ENCODE measurements at places on chromosomes 2 and 18.
A peak's percentile ranks its signal among the peaks of the same experiment; 100 is the strongest.

GRCh38 chr2:219174801-219175200 is 1.9 kb downstream of the CNPPD1 start:
- no peak for DNase-seq

DNA sequence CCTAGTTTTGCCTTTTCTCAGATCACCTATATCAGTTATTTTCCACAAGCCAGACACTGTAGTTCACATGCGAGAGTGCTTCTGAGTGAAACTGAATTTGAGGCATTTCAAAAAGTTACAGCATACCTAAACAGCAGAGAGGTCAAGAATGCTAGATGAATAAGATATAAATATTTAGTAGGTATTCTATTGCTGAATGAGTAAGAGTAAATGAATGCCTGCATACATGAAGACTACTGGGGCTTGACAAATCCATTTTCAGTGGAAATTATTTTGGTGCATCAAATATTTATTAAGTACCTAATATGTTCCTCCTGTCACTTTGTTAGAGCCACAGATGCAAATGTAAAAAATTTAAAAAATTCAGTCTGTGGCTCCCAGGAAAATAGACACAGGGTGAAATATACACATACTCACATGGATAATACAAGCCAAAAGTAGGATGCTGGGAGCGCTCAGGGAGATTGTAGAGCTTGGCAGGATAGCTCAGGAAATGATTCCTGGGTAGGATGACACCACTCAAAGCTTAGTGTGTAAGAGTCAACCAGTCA is 27.6 kb upstream of the CDC42EP3 start:
- no peak for DNase-seq

GRCh38 chr2:204072443-204073324 is 136.1 kb downstream of the ICOS start:
- DNase-seq = peak; percentile 7

DNA sequence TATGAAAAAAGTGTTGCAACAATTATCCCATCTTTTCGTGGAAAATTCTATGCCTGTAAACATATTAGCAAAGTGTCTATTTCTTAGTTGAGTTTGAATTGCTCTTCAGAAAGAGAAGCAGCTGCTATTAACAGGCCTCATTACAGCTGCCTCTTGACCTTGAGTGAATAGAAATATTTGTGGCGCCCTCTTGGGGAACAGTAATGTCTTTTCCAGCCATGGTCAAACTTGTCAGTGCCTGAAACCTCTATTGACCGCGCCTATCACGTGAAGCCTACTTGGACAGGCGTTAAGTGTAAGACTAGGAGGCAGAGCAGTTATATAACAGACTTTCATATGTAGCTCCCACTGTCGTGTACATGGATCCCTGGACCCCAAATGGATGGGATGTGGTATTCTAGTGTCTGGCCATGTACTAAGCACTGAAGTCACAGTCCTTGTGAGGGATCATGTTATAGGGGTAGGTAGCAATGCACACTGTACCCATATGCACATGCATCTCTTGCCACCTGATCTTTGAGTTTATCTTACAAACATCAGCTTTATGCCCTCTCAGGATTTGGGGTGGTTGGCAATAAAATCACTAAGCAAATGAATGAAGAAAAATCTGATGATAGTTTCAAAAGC is 245.0 kb downstream of the PTGR3 start:
- DNase-seq = no peak

- DNase-seq = no peak
Observed at GRCh38 chr18:80115035-80115434, 6.0 kb downstream of the ADNP2 start.

DNA sequence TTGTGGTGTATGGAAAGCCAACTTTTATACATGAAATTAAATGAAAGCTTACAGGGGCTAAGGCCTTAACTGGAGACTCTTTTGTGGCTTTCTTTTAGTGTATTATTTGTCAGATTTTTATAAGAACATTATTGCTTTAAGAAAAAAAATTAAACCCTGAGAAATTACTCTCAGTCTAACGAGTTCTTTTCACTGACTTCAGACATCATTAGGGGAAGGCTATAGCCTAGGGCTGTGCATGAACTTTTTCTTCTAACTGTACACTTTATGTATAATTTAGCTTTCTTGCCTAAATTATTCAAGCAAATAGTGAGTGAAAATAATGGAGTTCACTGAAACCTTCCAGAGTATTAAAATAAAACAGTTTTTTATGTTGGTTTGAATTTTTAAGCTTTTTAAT is 151.1 kb upstream of the MEIS1 start:
- no peak for DNase-seq

- no peak for DNase-seq
Observed at GRCh38 chr2:2097549-2097948, 233.5 kb downstream of the MYT1L start.

DNA sequence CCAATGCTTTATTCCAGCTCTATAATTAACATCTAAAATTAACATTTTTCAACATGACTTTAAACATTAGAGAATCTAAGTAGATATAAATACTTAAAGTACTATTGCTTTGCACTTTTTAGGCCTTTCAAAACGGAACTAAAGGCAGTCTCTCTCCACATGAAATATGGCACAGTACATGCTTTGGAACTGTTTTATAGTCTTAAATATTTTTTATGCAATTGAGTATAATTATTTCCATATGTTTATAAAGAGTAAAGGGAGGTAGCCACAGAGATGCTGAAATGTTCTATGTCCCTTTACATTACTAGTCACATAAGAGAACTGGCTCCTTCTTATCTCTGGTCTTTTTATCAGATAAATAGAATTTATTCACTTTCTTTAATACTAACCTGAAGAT is 674.0 kb downstream of the PLCL1 start:
- DNase-seq = no peak

GRCh38 chr2:43010438-43011157 is 215.8 kb downstream of the ZFP36L2 start:
- no peak for DNase-seq

GRCh38 chr2:85395912-85396475 is 14.2 kb downstream of the CAPG start:
- DNase-seq = no peak

- no peak for DNase-seq
Observed at GRCh38 chr2:207504513-207505170, 25.1 kb upstream of the CREB1 start.

- DNase-seq = no peak
Observed at GRCh38 chr18:23316988-23317387, 136.1 kb upstream of the RIOK3 start.

DNA sequence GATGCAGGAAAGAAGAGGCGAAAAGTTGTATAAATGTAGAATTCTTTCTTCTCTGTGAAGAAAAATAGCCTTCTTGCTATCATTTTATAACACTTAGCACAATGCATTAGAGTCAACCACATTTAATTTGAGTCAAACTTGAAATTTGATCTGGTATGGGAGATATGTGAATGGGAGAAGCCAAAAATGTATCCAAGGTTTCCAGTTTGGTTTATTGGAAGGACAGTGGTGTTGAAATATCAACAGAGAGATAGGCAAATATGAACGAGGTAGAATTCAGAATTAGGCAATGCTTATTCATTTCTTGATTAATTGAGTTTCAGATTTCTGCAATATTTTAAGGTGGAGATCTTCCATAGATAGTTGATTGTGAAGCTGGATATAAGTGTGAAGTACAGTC is 991.9 kb upstream of the CHAC2 start:
- no peak for DNase-seq

DNA sequence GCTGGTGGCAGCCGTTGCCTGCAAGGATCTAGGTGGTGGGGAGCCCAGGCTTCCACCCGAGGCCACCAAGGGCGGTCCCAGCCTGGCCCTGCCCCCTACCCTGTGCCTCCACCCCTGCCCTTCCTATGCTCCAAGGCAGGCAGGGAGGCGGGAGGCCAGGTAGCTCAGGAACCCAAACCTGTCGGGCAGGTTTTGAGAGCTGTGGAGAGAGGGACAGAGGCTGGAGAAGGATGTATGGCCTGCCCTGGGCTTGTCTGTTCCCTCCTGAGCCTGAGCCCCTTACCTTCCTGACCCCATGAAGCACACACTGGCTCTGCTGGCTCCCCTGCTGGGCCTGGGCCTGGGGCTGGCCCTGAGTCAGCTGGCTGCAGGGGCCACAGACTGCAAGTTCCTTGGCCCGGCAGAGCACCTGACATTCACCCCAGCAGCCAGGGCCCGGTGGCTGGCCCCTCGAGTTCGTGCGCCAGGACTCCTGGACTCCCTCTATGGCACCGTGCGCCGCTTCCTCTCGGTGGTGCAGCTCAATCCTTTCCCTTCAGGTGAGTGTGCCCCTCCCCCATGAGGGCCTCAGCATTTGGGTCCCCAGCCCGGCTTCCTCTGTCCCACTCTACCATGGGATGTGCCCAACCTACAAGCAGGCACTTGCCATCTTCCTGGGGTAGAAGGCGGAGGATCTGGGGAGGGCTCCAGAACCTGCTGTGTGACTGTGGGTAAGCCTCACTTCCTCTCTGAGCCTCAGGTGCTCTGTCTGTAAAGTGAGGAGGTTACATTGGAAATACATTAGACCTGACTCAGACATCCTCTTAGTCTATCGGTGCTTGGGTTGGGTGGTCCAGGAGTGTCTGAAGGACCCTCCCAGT is at the start of gene PROM2:
Gene PROM2, plus strand, starts transcription at position 159 of the 860 bp plus-strand sequence. Its CDS starts 137 bp downstream, at position 296.
- no peak for DNase-seq

DNA sequence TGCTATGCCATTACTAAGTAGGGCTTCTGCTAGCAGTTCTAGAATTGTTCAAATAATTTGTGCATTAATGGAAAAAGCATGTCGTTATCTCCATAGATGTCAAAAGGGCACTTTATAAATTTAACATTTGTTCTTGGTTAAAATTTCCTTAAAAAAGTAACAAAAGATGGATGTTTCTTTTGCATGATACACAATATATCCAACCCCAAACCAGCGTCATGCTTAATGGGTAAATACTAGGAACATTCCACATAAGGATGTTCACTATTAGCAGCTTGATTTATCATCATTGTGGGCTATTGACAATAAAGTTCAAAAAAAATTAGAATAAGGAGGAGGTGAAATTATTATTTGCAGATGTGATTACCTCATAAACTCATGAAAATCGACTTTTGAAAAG is 79.7 kb downstream of the GREB1L start:
- no peak for DNase-seq

DNA sequence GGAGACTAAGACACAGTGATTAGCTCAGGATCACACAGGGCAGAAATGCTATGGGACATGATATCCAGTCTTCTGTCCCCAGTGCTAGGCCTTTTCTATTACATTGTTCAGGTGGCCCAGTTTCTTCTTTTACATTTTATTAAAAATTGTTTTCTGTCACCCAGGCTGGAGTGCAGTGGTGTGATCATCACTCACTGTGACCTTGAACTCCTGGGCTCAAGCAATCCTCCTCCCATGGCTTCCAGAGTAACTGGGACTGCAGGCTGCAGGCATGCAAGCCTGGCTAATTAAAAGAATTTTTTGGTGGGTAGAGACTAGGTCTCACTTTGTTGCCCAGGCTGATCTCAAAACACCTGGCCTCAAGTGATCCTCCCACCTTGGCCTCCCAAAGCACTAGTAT is 15.4 kb downstream of the PDK1 start:
- no peak for DNase-seq

DNA sequence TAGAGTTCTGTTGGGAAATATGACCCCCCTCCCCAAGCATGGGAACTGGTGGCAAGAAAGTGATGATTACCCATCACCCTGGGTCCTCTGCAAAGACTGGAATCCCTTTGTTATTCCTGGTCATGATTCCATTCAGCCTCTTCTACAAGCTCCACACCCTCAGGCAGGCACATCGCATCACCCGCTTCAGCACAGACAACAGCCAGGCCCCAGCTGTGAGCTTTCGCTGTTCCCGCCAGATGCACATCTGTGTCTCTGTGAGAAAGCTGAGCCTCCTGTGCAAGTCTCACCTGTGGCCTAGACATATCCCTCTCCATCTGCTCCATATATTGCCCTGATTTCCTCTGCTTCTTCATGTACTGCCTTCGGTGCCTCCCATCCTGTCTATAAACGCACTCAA is 368.0 kb upstream of the RAB6C start:
- DNase-seq = no peak

DNA sequence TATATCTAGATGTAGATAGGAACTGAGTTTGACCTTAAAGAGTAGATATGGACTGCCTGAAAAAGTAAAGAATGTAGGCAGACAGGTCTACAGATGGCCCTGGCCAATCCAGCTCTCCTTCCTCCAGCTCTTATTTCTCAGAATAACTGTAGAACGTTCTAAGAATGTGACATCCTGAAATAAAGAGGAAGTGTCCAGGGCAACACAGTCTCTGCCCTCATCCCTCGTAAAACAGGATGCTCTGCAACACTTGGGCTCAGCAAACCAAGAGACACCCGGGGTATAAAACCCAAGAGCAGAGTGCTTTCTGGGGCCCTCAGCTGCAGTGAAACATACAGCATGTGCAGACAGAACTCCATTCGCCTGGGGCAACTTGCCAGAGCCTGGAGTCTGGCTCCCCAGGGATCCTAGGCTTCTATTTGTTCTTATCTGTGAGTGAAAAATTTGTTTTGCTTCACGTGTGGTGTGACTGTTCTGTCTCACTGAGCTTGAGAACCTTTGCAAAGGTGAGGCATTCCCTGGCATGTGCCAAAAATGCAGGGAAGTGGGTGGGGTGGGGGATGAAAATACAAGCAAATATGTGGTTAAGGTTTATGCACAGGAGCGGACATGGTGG is 401.0 kb downstream of the SETBP1 start:
- no peak for DNase-seq

- no peak for DNase-seq
Observed at GRCh38 chr18:34280653-34281052, 55.9 kb upstream of the NOL4 start.

GRCh38 chr2:142742371-142743214 is 134.9 kb upstream of the KYNU start:
- no peak for DNase-seq

DNA sequence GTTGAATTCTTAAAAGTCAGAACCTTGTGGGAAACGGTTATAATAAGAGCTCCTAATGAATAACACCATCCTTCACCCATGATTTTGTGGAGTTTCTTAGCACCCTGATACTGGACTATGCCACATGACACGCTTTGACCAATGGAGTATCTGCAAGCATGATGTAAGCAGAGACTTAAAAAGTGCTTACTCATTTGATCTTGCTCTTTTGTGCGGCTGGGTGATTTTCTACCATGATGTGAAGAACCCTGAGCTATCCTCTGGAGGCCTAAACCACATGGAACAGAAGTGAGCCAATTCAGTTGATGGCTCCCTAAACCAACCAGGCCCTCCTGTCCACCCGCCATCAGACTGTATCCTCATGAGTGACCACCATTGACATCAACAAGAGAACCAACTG is 70.9 kb downstream of the TCF4 start:
- no peak for DNase-seq

- no peak for DNase-seq
Observed at GRCh38 chr2:6730003-6730402, 135.7 kb downstream of the CMPK2 start.

DNA sequence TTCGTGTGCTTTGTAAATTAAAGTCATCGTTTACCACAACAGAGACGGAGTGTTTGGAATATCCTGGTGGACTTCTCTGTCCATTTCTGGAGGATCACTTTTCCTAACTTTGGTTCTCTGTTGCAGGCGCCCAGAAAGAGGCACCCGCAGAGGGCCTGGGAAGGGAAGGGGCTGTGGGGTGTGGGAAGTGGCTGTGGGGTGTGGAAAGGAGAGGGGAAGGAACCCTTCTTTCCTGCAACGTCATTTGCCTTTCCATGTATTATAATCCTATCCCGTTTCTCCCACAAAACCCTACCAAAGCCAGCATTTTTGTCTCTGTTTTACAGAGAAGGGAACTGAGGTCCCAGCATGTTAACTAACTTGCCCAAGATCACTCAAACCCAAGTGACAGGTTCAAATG is 210.0 kb downstream of the KLHL29 start:
- no peak for DNase-seq

GRCh38 chr18:78069784-78070664 is 820.4 kb downstream of the GALR1 start:
- no peak for DNase-seq
